ENCODE measurements at places on chromosomes 7 and 10.

DNA sequence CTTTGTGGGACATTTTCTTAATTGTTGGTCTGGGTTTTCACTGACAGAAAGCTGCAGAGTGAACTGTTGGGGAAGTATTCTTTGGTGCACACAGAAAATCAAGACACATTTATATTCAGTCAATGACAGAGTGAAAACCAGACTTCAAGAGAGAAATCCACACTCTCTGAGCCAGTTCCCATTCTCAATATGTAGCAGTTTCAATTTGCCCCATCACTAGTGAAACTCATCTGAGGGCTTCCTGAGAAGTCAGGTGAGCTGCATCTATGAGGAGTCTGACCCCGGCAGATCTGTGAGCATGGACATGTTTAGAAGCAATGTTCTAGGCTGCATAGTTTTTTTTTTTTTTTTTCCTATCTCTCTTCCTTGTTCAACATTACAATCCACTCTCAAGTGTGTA is 163.7 kb upstream of the AHR start:
- DNase-seq, result no peak

DNA sequence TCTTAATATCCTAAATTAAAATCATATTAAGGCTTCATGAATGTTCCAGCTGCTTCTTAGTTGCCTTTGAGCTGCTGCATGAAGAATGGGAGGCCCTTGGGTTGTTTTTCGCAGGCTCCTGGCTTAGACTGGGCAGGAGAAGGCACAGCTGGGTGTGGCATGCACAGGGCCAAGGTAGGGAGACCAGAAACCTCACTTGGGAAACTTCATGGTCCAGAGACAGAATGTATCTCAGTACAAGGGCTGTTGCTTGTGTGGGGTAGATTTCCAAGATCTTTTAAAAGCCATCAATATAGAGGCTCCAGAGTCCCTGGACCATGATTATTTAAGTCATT is 49.9 kb downstream of the BUB3 start:
- DNase-seq, result no peak

DNA sequence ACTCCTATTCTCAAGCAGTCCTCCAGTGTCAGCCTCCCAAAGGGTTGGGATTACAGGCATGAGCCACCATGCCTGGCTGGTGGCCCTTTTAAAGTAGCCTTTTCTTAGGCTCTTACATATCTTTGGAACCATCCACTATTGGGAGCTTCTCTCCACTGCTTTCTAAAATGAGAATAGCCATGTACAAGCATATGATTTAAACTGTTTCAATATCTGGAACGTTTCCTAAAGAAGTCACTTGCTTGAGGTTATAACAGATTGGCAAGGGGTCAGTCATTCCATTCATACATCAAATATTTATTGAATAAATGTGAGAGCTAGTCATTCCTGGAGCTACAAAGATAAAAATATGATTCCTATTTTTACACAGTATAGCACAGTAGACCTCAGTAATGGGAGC is 97.4 kb upstream of the LRGUK start:
- no peak for DNase-seq

GRCh38 chr7:110373859-110374258 is 717.1 kb upstream of the LRRN3 start:
- no peak for DNase-seq

GRCh38 chr7:21939136-21939857 is 6.4 kb downstream of the CDCA7L start:
- no peak for DNase-seq

DNA sequence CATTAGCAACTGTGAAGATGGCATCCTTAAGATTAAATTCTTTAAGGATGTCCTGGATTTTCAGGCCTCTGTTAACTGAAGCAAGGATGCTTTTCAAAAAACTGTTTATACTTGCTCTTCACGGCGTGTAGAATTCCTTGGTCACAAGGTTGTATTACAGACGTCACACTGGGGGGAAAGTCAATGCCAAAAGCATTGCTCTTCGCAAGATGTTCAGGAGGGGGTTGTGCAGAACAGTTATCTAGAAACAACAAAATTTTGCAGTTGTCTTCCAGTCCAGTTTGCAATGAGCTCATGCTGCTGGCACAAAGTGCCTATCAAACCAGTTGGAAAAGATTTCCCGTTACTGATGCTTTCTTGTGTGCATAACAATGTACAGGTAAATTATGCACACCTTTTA is 8.2 kb upstream of the KIF20B start:
- no peak for DNase-seq

- DNase-seq, result no peak
Observed at GRCh38 chr7:132361146-132361545, 215.1 kb downstream of the PLXNA4 start.

- no peak for DNase-seq
Observed at GRCh38 chr7:20219446-20220292, 2.5 kb upstream of the MACC1 start.

DNA sequence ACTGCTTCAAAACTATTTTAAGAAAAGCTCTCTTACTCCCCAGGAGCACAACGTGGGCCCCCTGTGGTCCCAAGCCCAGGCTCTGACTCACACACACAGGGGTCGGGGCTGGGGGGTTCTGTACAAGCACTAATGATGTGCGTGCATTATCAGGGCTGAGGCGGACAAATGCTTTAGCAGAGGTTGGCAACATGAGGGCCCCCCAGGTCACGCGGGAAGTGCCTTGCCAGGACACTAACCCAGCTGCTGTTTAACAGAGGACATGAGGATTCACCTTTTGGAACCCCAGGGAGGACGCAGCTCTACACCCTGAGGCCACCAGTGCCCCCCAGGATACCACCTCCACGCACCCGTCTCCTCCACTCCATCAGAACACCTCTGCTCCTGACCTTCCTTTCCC is 342.8 kb downstream of the DNAJB6 start:
- DNase-seq, result no peak

- DNase-seq, result no peak
Observed at GRCh38 chr10:23005150-23005549, 77.3 kb downstream of the ARMC3 start.

- no peak for DNase-seq
Observed at GRCh38 chr10:36739884-36740445, 385.4 kb upstream of the ANKRD30A start.

DNA sequence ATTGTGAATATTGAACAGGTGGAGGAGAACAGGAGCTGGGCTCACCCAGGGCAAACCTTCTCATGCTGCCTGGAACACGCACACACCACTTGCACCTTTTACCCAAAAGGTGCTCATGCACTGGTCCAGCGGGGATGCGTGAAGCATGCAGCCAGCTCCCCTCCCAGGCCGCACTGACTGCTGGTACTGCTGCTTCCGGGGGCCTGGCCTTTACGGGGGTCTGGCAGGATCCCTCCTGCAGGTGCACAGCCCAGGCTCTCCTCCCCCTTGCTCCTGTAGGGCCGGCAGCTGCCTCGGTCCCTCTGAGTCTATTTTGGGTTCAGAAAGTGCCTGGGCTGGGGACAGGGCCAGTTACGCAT is 221.7 kb downstream of the DNAJB6 start:
- DNase-seq, result no peak

DNA sequence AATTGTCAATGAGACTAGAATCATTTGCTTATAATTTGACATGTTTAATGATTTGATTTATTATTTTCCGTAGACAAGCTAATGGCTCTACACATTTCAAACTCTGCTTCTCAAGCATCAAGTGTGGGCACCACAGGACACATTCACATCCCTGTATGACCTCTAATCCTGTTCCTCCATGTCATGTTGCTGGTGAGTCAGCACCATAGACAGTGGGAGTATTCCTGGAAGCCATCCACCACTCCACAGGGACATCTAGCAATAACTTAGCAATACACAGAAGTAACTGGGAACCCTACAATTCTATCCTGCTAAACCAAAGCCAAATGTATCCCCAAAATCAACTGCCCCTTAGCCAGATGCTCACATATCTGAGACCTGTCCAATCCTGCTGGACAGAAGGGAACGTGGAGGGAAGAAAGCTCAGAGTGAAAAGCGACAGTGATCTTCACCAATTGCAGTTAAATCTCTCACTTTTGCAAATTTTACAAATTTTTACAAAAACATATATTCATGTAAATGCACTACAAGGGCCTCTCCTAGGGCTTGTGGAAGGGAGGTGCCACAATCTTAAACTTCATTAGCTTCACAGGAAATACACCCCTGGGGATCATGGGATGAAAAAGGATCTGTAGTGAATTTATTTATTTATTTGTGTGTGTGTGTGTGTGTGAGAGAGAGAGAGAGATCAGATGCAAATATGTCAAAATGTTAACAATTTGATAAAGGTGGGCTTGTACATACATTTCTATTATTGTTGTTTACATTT is 126.5 kb downstream of the GFRA1 start:
- no peak for DNase-seq

- no peak for DNase-seq
Observed at GRCh38 chr10:67629461-67629971, 66.5 kb downstream of the CTNNA3 start.

DNA sequence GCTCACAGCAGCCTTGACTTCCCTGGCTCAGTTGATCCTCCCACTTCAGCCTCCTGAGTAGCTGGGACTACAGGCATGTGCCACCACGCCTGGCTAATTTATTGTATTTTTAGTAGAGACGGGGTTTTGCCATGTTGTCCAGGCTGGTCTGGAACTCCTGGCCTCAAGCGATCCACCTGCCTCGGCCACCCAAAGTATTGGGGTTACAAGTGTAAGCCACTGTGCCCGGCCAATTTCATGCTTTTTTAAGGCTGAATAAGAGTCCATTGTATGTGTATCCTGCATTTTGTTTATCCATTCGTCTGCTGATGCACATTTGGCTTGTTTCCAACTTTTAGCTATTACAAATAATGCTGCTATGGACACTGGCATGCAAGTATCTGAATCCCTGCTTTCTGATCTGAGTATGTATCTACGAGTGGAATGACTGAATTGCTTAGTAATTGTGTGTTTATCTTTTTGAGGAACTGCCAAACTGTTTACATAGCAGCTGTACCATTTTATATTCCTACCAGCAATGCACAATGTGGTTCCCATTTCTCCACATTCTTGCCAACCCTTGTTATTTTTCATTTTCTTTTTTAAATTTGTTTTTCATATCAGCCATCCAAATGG is 37.3 kb upstream of the TPST1 start:
- DNase-seq, result no peak
